ENCODE measurements at places on chromosomes 1 and 21. TPM values are rescaled to one million over a fixed set of nuclear protein-coding genes. Genes with fewer than 3 reads are reported as not detected.
A peak's percentile ranks its signal among the peaks of the same experiment; 100 is the strongest.

- peaks cover 6% of the 10 kb centered on the region for H3K4me1 ChIP-seq
- H3K36me3 ChIP-seq: peaks cover 39% of the 10 kb centered on the region
- peaks cover 28% of the 10 kb centered on the region for H3K27me3 ChIP-seq
- no peak for DNase-seq
Observed at GRCh38 chr1:247008406-247008799, 546 bp upstream of the ZNF695 start.

- no peaks in the 10 kb centered on the region for H3K27me3 ChIP-seq
- H3K27ac ChIP-seq: no peak overlapping the region
- H3K4me3 ChIP-seq: no peak overlapping the region
Observed at GRCh38 chr1:172601046-172601630, 57.8 kb upstream of the FASLG start.

- peak overlapping the region; percentile 56 for H3K27ac ChIP-seq
- no peaks in the 10 kb centered on the region for H3K36me3 ChIP-seq
- no peaks in the 10 kb centered on the region for H3K27me3 ChIP-seq
- peaks cover 35% of the 10 kb centered on the region for H3K4me1 ChIP-seq
- no peak for DNase-seq
- no peak overlapping the region for H3K4me3 ChIP-seq
Observed at GRCh38 chr1:229064320-229065168, 206.4 kb upstream of the RAB4A start.

AK5 gene
- total RNA-seq: 41.5 TPM

All from naive thymus-derived CD8-positive, alpha-beta T cell (primary cell).